ENCODE measurements at places on chromosomes 4 and X. TPM values are rescaled to one million over a fixed set of nuclear protein-coding genes. Genes with fewer than 3 reads are reported as not detected.

DNA sequence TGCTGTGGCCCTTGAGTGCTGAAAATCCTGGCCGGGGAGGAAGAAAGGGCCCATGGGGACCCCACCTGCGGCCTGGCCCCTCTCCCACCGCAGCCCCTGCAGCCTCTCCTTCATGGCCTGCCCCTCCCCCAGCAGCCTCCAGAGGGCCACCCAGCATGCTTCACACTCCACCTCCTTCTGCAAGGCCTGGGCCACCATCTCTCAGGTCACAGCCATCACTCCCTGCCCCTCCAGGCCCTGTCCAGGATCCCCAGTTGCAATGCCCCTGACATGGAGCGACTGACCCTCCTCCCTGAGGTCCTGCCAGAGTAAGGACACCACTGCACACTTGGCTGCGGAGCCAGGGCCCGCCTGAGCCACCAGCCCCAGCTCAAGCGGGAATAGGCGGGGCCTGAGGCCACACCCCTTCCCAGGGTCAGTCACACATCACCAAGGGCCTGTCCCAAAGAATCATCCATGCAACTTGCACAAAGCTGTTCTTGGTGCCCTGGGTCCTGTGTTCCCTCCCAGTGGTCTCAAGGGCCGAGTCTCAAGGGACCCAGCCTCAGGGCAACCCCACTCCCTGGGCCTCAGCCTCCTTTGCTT lies 32.9 kb downstream of the CCNQ start:
- DNase-seq = no peak

GRCh38 chr4:106255195-106255594 lies 60.8 kb downstream of the TBCK start:
- DNase-seq = no peak

TMEM31 gene
- total RNA-seq = not detected

NWD2 gene
- total RNA-seq = not detected

- DNase-seq = no peak
Measured at GRCh38 chr4:121200795-121201472, 36.8 kb upstream of the TNIP3 start.

GRCh38 chrX:3346501-3347259 lies at the start of gene MXRA5:
Gene MXRA5 (minus strand): TSS chrX:3346652. CDS start chrX:3343833, 2,819 bp downstream.
- no peak for DNase-seq

CHRDL1 gene
- 5.5 TPM for total RNA-seq

GRCh38 chrX:129025376-129025775 lies 497.9 kb downstream of the SMARCA1 start:
- DNase-seq = no peak

DNA sequence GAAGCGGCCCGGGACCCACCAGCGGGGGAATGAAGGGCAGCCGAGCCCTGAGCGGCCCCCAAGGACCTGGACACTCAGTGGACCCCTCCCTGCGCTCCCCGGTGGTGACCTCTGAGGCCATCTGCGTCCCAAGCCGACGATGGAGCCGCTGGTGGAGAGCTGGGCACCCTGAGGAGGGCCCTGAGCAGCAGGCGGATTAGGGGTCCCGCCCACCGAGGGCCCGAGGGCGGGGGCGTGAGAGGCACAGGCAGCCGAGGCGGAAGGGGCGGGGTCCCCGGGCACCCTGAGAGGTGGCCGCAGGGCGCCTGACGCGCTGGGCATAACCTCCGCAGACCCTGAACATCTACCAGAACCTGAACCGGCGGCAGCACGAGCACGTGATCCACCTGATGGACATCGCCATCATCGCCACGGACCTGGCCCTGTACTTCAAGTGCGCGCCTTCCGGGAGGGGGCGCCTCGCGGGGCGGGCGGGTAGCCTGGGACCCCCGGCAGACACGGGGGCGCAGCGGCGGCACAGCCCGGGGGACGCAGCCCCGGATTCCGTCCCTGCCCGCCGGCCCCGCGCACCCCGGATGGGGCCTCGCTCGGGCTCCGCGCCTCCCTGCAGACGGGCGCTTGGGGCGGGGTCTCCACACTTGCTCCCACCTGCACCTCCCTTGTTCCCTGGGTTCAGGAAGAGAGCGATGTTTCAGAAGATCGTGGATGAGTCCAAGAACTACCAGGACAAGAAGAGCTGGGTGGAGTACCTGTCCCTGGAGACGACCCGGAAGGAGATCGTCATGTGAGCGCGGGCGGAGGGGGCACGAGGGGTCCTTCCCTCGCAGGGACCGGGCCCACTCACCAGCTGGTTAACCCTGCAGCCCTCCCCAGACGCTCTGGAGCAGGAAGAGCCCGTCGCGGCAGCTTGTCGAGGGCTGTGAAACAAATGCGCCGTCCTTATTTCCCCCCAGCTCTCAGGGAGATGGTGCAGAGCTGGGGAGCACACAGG lies 10.3 kb downstream of the ATP5ME start:
- no peak for DNase-seq

DNA sequence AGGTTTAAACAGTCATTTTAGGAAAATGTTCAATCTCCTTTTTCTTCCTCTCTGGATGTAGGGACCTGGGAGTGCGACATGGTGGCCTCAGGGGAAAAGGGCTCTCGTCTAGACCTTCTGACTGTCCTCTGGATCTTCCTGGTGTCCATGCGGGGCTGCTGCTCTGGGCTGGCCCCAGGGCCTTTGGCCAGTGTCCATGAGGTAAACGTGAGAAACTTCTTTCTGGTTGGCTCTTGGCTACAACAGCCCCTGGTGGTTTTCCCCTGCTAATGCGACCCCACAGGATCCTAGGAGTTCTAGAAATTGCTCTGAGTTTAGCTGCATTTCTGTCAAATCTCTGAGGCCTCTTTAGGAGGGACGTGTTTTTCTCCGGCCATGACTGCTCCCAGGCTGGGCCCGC lies 85.7 kb downstream of the MFAP3L start:
- DNase-seq = no peak

DNA sequence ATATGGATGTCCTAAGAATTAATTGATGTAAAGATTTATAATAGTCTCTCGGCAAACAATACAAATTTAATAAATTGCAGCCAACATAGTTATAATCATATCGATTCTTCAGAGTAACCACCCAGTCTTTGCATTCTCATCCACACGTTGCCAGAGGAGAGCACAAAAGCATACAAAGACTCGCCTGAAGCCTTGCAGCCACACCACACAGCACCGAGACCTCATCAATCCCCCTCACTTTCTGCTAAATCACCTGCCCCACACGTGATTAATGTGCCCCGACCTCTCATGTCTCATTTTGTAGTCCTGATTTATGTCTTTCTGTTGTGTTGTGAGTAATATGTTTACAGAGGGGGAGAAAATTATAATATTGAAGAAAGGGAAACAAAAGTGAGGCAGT lies 510.4 kb downstream of the TRIML1 start:
- DNase-seq = no peak

FAM184B gene
- total RNA-seq = not detected

DNA sequence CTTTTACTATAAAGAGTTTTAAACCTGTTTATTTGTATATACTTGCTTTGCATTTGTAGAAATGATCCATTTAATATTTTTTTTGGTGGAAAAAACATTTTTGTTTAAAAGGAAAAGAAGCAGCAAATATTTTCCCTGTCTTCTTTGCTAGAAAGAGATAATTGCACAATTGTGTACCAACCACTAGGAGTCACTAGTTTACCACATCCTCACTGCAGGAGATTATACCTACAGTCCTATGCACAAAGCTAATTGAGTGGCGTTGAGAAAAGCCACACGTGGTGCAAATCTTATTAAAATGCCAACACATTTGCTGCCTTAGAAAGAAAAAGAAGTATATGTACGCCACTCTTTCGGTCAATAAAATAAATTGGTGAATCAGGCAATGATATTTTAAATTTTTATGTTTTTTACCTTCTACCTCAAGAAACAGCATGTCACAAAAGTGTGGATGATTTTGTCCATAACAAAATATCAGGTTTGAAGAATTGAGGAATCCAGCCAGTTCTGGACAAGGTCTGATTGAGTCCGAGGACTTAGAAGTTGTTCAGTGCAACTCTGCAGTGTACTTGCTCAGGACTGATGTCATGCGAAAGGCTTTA lies 102.9 kb downstream of the GRXCR1 start:
- DNase-seq = no peak

- DNase-seq = no peak
Measured at GRCh38 chr4:98692411-98692810, 34.0 kb upstream of the TSPAN5 start.

GPR143 gene
- total RNA-seq = not detected

- no peak for DNase-seq
Measured at GRCh38 chr4:119238068-119238722, 25.7 kb downstream of the USP53 start.

RENBP gene
- total RNA-seq = 2.6 TPM

DNA sequence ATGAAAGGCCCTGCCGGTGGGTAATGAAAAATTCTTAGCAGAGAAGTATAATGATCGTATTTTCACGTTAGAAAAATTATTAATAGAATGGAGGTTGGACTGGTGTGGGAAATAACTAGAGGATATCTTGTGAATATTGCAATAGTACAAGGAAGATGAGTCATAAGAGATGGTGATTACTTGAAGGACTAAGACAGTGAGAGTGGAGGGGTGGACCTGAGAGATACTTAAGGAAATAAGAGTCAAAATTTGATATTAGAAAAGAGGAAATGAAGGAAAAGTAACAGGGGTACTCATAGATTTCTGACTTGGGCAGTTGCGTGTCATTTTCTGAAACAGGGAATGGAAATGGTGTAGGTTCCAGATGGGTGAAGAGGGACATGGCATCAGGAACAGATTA lies 1.7 kb upstream of the USP53 start:
- DNase-seq = no peak

DNA sequence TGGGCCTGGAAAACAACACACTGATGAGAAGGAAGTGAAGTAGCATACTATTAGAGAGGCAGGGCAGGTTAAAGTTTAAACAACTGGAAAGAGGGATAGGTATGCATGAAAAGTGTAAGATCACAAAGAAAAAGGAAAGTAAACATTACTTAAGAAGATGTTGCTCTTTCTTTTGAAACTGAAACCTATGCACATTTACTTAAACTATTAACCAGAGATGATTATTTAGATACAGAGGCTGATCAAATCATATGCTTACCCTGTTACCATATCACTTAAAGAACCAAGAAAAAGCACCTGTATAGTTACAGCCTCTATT lies 37.8 kb downstream of the NAP1L5 start:
- DNase-seq = no peak

DNA sequence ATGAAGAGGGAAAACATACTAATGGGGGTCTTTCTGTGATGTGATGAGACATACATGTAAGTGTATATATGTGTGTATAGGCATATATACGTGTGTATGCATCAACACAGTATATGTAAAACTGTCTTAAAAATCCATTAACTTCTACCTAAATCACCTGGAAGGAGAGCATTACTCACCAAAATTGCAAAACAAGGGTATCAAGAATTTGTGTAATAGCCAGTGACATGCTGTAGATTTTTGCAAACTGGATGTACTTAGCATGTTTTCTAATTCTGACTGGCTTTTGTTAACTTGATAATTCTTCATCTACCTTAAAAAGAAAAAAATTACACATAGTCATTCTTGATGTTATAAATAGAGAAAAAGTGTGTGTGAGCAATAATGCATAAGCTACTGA lies 104.7 kb downstream of the PRRG1 start:
- no peak for DNase-seq

EFHC2 gene
- not detected for total RNA-seq

DNA sequence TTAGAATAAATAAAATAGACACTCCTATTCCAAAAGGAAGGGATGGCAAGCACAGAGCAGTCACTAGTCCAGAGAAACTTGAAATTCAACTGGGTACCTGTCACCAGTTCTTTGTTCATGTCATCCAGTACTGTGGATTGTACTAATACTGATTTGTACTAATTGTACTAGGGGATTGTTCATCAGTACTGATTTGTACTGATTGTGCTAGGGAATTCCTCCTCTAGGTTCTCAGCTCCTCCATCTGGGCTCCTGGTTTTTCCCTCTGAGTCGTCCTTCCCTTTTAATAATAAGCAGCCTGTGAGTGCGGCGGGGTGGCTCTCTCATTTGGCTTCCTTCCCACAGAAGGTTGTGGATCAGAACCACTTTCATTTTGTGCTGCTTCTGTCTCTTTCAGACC lies 31.0 kb upstream of the SOD3 start:
- DNase-seq = no peak

MRPS18C gene
- total RNA-seq = 22.2 TPM

DNA sequence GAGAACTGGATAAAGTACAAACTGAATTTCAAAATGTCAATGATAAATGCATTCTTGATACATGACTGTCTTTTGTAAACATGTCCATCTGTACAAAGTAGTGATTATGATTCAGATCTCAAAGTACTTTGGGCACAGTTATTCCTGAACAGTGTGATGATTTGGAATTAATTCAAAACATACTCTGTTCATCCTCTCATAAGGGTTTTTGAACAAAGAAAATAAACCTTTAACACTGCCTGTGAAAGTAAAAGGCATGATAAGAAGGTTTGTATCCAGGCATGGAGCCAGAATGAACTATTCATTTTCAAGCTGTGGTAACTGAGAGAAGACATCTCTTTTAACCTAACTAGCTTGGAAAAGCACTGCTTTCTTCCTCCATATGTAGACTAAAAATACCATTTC lies 883 bp upstream of the KLHL4 start:
- DNase-seq = no peak

GRCh38 chr4:173936861-173937260 lies 346.6 kb downstream of the FBXO8 start:
- DNase-seq = no peak

ARSD gene
- 2.8 TPM for total RNA-seq

ZNF630 gene
- 0.78 TPM for total RNA-seq

DNA sequence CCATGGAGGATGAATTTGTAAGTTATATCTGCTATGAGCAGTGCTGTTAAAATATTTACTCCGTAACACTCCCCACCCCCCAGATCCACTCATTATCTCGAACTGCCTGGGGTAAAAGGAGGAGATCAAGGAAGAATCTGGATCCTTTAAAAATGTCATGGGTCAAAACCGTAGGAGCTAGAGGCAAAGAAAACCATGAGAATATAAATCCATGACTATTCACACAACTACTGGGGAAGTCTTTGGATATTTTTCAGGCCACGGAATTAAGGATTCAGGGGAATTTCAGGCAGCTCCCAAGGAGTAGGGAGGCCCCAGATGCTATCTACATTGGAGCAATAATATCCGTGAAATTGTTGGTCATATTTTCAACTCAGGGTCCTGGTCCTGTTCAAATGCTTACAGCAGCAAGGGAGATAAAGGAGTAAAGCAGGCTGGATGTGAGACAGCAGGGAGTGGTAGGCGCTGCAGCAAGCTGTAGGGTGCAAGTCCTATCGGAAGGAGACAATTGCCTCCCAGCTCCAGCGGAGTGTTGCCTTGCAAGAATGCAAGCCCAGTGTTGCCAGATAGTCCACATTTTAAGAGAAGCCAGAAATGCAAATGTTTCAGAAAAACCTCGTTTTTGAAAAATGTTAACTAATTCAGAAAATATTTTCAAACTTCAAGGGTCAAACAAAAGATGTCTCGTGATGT lies 116.2 kb upstream of the KIT start:
- DNase-seq = no peak

GRCh38 chr4:17174751-17175150 lies 276.3 kb upstream of the LDB2 start:
- DNase-seq = no peak

MAGEC1 gene
- not detected for total RNA-seq

RXFP1 gene
- total RNA-seq = not detected

- DNase-seq = no peak
Measured at GRCh38 chrX:130027569-130027968, 45.1 kb downstream of the BCORL1 start.

- no peak for DNase-seq
Measured at GRCh38 chr4:5866841-5867813, 25.8 kb downstream of the CRMP1 start.

Data from gastrocnemius medialis (tissue), 4 donors.